ENCODE measurements at places on chromosomes 3 and 15. TPM values are rescaled to one million over a fixed set of nuclear protein-coding genes. Genes with fewer than 3 reads are reported as not detected.
A peak's percentile ranks its signal among the peaks of the same experiment; 100 is the strongest.

The SEMA7A gene
- 0.52 TPM for total RNA-seq

The LSMEM2 gene
- not detected for total RNA-seq

GRCh38 chr3:43523454-43524053, 98.3 kb downstream of the ANO10 start:
- DNase-seq = no peak

- DNase-seq = no peak
These were observed 38.1 kb downstream of the TM2D3 start for GRCh38 chr15:101614001-101614585.

DNA sequence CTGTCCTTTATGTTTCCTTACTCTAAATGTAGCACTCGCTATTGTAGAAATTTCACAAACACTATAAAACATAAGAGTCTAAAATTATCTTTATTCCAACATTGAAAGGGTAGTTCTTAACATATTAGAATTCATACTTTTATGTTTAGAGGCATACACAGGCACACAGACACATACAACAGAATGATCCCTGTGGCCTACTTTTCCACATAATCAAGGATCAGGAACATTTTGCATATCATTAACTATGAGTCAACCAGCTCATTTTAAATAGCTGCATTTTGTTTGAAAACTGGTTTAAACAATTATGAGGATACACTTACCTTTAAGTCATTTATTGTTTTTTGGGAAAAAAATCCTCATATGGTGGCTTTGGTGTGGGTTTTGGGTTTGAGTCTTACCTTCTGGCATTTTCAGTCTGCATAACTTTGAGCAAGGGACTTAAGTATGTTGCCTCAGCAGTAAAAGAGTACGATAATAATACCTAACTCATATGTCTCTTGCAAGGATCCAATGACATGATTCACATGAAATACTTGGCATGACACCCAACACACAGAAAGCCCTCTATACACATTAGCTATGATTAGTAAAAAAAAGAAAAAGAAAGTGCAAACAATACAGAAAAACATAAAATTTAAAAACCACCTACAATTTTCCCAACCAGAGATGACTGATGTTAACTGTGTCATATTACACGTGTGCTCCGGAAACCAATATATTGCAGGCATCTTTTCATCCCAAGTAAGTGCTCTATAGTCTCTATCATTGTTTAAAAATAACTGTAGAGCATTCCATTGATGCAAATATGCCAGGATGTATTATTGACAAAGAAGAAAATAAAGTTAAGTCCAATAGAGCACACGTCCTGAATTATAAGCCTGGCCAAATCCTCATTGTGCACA, 213.1 kb upstream of the ADAMTS9 start:
- DNase-seq = no peak

GRCh38 chr3:45962033-45962432, 18.8 kb downstream of the CXCR6 start:
- DNase-seq = no peak

DNA sequence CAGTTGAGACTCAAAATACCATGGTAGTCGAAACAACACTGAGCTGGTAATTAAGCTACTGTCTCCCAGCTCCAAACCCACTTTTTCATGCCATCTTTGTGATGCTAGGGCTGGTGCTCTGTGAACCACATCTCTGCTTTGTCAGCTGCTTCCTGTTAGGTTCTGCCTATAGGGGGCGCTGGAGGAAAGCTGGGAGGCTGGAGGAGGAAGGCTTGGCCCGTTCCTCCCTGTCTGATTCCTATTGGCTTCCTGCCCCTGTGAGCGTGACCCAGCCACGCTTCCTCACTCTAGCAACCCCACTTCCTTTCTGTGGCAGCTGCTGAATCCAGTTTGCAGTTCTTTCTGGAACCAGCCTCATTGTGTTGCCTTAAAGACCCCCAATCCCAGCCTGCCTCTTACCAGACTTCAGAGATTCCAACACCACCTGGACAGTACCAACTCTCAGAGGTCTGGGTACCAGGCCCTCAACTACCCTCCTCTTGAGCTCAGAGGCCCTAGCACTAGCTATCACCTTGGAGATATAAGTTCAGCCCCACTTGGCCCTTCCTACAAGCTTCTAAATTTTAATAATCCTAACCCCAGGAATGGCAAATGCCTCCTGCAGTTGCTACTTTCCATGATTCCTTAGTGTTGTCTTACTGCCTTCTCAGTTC, 120.9 kb downstream of the ERC2 start:
- peak; percentile 51 for DNase-seq

The HTR3E gene
- not detected for total RNA-seq

- no peak for DNase-seq
These were observed 50.3 kb upstream of the SELENOK start for GRCh38 chr3:53941950-53942349.

DNA sequence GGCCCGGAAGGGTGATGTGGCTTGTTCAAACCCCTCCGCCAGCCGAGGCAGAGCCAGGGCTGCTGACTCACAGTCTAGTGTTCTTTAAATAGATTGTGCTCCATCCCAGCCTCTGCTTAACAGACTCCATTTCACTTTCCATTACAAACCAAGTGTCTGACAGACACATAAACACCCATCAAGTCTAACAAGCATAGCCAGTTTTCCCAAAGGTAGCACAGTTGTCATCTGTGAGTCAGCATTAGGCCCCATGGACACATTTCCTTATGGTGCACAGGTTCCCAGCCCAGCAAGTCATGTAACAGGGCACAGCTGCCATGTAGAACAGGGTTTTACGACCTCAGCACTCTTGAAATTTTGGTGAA, 109.9 kb upstream of the RAP2B start:
- no peak for DNase-seq

The TMEM40 gene
- total RNA-seq = not detected

- peak; percentile 46 for DNase-seq
These were observed 53.2 kb downstream of the LHFPL4 start for GRCh38 chr3:9500108-9501050.

DNA sequence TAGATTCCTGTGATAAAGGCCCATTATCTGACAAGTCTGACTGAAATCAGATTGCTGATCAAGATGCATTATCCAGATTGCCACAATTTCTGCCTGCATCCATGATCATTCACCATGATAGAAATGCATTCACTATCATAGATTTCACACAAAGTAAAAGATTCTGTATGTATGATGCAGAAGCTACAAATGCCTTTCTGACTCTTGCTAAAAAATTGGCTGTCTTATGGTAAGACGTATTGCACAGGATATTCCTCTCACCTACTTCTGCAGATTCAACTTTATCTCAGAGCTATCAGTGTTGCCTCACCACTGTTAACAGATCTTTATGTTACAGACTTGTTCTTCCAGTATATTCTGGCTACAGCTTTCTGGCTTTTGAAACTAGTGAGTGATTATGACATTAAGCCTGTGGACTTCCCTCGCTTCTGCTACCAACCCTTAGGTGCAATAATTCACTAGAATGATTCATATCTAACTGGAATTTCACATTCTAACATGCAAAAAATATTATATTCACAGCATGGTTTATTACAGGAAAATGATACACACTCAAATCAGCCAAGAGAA, 955.3 kb downstream of the EPHA3 start:
- DNase-seq = no peak

DNA sequence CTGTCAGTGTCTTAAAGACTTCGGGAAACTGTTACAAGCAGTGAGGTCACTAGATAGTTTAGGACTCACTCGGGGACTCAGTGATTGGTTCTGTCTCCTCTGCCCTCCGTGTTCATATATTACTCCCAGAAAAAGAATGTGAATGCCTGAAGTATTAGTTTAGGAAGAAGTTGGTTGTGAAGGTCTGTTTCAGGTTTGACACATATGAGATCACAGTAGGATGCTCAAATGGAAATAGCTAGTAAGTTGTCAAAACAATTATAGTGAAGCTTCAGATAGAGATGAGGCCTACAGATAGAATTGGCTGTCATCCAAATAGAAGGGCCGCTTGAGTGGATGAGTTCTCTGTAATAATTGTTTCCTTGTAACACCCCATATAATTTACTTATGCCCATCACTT, 172.6 kb downstream of the PLCL2 start:
- DNase-seq = no peak

DNA sequence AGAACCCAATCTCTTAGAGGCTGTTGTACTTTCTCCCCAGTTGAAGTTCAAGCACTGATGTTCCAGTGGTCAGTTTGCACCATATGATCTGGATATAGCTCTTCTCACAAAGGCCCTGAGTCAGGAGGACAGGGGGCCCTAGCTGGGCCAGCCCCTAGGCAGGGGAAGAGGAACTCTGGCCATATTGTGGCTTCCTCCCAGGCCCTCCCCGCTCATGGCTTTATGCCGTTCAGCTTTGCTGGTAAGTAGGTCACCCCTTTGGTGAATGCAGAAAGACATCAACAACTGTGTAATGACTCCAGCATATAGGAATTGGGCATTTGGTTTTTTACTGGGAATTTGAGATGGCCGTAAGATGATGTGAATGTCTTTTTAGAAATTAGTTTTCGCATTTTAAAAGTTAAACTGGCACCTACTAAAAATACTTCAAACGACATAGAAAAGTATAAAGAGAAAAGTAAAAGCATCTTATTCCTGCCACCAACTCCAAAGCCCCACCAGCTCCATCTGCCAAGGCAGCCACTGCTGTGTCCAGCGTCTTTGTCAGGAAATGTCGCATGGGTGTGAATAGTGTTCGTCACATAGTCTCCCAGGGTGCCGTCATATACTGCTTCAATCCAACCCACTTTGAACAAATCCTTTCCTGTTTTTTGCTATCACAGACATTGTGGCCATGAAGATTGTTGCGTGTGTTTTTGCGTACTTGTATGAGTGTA, 25.3 kb downstream of the CCR9 start:
- no peak for DNase-seq

DNA sequence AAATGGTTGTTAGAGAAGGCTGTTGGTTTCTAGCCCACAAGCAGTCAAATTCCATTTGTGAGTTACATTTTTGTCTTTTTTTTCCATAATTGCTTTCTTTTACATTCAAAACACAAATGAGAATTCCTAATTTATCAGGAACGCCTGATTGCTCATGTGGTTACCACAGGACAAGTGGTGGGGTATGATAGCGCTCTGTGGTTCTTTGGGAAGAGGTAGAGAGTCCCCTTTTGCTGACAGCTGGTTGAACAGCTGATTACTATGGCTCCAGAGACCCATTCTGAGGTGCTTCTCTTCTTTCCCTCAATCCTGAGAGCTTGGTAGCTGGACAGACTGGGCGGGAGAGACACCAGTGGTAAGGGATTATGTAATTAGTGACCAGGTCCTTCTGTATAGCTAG, 24.4 kb downstream of the CNOT10 start:
- DNase-seq = no peak

- DNase-seq = peak; percentile 46
These were observed 189.2 kb upstream of the THRB start for GRCh38 chr3:24683633-24684384.

The IL17RB gene
- total RNA-seq = 17.6 TPM

The TMEM158 gene
- 6.9 TPM for total RNA-seq

DNA sequence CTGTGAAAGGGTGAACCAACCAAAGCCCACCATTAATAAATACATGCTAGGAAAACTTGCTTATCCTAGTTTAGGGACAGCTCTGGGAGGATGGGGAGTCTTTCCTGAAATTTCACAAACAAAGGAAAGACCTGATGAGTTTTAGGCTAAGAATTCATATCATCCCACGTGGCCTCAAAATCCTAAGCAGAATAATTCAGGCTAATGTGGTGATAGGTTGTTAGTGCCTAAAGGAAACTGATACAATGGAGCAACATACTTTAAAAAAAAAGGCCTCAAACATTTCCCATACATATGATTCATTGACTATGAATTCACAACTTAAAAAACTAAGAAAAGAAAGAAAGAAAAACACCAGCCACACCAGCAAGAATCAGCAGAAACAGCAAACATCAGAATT, 126.9 kb upstream of the CNTN4 start:
- DNase-seq = no peak

GRCh38 chr3:38116471-38117162, 20.3 kb downstream of the ACAA1 start:
- DNase-seq = peak; percentile 5

The SLCO3A1 gene
- total RNA-seq = 5.7 TPM

DNA sequence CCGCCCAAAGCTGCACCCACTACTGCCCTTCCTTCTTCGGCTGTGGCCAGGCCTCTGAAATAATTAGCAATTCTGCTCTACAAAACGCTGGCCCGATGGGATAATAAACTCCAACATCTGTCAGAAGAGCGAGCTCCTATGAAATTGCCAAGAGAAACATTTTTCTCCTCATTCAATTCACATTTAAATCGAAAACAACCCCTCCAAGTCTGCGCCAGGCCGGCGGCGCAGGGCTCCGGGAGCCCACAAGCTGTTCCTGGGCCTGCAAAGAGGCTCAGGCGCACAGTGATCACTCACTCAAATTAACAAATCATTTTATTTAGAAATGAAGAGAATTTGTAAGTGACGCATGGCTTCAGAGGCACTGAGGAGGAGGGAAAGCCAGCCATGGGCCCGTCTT, 55.3 kb upstream of the TMEM115 start:
- DNase-seq = no peak

The FOXB1 gene
- not detected for total RNA-seq

DNA sequence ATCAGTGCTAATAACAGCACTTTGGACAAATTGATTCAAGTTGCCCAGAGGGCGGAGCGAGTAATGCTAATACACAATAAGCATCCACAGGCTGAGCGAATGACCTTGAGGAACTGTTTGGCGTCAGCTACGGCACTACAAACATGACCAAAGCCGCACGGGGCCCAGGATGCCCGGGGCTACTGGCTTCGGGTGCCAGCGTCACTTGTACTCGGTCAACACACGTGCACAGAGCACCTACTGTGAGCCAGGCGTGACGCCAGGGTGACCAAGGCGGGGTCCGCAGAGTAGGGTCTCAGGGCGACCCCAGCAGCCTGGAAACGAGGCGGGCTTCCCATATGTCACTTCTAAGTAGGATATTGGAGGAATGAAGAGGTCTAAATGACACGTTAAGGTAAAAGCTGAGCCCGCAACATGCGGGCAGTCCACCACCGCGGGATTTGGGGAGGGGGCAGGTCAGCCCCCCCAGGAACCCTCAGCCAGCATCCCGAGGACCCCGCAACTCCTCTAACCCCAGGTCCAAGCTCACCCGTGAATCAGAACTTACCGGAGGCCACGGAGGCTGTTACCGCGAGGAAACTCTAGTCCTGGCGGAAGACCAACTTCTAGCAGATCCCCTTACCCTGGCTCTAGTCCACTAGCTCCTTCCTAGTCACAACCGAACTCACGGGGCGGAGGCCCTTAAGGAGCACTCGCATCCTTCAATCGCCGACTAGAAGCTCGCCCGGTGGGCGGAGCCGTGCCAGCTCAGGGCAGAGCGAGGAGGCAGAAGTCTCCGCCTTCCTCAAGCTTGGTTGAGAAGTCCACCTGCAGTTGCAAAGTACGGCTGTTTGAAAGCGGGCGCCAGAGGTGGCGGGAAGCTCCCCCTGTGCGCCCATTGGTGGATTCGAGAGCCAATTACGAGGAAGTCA, at the start of gene CEP152:
CEP152 (minus strand) TSS at position 656 of the 911 bp plus-strand sequence. CDS start 5,420 bp downstream, outside the sequence.
- DNase-seq = peak; percentile 99

DNA sequence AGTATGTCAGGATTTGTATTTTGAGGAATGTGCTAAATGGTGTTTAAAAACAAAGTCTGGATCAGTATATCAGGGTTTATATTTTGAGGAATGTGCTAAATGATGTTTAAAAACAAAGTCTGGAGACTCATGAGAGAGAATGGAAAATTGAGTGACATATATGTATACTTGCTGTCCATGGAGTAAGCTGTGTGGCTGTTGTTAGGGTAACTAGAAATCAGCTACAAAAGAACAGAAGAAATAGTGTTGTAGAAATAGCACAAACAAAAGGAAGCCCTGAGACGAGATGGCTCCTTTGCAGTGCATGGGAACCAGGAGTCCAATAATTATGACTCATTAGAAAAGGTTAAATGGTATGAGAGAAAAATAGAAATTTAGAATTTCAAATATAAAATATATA, 282.7 kb upstream of the MANF start:
- DNase-seq = no peak

The GLT8D1 gene
- 92.0 TPM for total RNA-seq
